ENCODE measurements at places on chromosomes 4 and X.
A peak's percentile ranks its signal among the peaks of the same experiment; 100 is the strongest.

DNA sequence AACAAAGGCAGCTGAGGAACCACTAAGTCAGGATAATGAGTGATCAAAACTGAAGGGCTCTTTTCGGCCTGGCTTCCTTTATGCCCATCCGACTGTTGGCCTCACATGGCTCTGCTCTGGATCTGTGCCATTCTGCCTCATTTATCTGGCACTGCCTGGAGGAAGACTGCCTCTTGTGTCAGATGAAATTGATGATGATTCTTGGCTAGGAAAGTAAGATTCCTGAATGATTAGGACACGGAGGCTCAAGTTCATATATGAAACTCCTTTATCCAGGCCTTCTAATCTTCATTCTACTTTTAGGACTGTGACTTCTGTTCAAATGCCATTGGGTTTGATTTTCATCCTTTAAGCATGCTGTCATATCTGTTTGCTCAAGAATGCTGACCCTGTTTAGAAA, 475.4 kb upstream of the RPS6KA3 start:
- no peak for DNase-seq

DNA sequence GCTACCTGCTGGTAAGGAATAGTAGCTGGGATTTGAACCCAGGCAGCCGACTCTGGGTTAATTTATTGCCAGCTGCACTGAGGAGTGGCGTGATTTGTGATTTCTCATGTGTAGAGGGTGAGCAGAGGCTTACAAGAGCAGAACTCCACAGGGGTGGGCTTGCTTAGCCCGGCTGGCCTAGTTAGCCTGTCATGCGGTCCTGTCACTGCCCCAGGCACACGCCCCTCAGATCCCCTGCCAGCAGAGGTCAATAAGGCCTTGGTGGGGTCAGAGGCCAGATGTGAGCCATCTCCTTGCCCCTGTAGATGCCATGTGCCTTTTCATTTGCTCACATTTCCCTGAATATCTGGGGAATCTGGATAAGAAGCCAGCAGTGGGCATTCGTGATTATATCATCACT, 13.4 kb downstream of the NSDHL start:
- DNase-seq = no peak

GRCh38 chr4:57039345-57039744, 60.6 kb downstream of the POLR2B start:
- DNase-seq = no peak

- no peak for DNase-seq
These were observed 87.8 kb downstream of the HPGD start for GRCh38 chr4:174434455-174434854.

GRCh38 chrX:47560179-47560933, 649 bp upstream of the ARAF start:
- no peak for DNase-seq

DNA sequence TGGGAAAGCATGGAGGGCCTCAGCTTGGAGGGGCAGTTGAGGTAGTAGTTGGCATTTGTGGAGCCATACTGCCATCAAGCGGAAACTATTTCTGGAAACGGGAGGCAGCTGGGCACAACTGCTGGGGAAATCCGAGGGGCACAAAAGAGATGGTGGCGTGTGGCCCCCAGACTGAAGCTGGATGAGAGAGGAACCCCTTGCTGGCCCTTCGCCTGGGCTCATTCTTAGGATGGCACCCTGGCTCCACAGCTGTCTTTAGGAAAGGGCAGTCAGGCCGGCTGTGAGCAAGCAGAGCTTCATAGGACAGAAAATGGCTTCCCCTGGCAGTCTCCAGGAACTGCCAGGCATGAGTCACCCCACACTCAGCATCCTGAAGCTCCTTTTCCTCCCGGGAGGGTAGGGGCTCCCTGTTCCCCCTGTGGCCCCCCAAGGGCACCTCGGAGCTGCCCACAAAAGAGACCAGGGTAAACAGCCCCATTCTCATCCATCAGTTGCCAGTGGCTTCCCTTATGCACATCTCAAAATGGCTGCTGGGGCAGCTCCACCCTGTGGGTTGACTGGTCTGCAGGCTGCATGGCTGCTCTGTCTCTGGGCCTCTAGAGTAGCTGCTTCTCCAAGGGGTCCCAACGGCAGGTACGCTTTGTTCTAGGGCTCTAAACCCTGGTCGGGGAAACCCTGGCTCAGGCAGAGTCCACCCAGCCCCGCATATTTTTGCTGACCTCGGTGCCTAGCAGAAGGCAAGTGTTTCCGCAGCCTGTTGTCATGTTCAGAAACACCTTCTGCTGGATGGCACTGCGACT, 64.7 kb downstream of the NBDY start:
- DNase-seq = peak; percentile 42

DNA sequence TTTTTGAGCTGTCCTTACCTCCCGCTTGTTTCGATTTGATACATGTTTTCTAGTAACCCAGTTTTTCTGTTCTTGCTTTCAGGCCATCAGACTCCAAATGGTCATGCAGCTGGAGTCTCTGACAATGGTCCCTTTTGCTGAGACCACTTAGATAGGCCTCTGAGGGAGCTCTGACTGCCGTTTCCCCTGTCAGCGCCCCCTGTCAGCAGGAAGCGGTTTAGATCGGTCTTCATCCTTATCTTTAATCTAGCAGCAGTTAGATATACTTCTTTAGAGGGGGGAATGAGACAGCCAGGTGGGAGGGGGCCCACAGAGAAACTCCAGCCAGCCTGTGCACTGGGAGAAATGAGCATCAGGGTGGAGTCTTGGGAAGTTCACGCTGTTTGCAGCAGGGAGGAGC, 457.9 kb downstream of the GPAT3 start:
- DNase-seq = no peak

- no peak for DNase-seq
These were observed 18.0 kb upstream of the METAP1 start for GRCh38 chr4:98977557-98977956.

DNA sequence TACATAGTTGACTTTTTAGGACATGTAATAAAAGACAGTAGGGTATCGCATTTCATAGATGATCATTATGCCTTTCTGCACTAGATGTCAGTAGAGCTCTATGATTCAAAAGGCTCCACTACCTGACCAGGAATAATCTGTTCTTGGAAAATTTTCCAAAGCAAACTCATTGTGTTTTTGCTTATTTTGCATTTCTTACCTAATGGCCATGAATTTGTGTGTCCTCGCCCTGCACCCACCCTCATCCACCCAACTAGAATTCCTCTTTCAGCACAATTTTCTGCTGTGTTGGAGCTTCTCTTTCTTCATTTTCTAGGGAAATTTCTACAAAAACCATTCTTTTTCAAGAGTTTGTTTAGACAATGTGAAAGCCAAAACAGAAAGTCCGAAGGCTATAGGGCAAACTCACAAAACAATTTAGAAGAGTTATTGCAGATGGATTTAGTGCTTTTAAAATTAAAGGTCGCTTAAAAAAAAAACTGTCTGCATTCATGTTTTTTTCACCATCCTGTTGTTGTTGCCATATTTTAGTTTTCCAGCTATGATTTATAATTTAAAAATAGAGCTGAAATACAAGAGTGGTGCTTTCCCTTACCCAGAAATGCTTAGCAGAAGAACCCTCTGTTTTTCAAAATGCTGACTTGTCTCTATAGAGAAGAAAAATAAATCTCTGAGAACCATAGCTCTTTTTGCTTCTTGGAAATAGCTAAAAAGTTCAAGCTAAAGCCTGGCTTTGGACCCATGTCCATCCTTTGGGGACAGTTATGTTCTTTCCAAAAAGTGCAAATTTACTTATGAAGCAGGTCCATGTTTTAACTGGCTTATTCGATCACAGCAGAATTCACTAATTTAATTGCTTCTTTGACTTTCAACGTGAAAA, 183.7 kb downstream of the SPATA18 start:
- peak; percentile 48 for DNase-seq

GRCh38 chrX:80817002-80817401, 7.3 kb upstream of the BRWD3 start:
- DNase-seq = no peak

DNA sequence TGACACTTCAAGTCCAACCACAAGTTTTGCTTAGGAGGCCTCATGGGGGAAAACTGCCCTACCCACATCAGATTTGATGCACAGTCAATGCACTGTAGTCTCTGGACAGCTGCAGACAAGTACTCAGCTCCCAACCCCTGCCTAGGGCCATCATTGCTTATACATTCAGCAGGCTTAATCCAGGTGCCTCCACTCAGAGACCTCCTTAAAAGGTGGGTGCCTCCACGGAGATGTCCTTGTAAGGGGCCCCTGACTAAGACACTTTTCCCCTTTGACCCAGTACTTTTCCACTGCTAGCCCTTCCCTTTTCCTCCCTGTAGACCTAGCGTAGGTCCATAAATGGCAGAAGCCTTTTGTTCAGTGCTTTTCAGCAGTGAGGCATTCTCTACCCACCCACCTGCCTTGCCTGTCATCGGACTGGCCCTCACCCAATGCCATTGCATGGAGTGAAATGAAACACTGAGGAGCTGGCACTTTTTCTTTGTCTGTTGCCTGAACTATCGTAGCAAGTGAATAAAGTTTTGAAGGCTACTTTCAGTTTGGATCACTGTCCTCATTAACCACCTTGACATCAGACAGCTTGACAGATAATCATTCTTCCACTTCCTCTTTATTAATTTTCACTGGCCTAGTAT, 23.8 kb upstream of the PLK4 start:
- no peak for DNase-seq

DNA sequence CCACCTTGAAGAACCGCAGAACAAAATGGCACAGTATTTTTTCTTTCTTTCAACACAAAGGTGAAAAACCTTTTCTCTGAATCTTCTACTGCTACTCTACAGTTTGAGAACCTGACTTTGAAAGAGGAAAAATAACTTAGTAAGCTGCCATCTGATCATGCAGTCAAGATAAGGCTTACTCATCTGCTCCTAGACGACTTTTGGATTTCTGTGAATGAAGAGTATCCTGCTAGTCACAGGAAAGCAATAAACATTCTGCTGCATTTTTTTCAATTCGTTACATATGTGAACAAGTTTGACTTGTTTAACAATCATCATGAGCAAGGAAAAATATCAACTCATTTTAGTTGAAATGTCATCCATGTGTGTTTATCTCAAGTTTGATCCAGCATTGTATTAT, 25.2 kb downstream of the TIGD2 start:
- DNase-seq = no peak

DNA sequence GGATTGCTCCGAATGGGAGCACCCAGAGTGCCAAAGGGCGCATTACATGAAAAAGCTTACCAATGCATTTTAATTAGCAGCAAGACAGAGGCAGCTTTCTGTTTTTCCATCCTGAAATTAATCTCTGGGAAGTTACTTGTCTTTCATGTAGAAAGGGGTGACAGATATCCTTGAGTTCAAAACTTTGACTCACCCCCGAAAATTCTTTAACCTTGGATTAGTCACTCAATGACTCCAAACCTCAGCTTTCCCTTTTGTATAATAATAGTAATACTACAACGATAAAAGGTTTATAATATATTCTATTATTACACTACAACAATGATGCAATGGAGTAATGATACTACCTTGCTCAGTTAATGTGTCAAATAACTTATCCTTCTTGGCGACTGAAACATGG, 126.3 kb downstream of the ADAMTS3 start:
- DNase-seq = no peak

DNA sequence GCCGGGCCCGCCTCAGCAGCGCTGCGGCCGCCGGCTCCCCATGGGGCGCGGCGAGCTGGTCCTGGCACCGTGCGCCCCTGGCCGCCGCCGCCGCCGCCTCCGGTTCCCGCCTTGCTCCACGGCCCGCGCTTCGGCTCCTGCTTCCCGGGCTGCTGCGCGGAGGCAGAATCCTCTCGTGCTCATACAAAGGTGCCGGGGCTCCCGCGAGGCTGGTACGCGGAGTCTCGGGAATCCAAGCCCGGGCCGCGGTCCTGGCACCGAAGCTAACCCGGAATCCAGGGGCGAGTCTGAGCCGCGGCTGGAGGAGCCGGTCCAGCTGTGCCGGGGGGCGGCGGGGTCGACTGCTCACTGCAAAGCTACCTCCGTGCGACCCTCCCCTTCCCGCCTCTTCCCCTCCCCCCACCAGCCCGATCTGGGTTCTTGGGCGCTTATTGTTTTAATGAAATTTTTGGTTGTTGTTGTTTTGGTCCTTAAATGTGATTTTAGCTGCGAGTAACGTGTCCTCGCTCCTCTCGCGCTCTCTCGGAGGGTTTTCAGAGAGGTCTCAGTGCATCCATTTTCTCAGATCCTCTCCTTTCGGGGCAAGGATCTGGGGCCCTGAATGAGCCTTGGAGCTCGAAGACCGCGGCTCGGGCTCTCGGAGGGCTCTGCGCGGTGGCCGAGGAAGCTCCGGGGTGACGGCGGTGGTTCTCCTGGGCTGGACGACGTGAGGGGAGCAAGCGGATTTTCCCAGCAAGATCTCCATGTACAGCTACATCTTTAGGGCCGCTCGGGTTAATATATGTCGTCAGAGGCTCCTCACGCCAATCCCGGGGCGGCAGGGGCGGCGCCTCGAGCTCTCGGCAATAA, at the start of gene HAND2:
Gene HAND2, minus strand, starts transcription at position 753 of the 849 bp plus-strand sequence. CDS start 940 bp downstream, outside the sequence.
- no peak for DNase-seq

DNA sequence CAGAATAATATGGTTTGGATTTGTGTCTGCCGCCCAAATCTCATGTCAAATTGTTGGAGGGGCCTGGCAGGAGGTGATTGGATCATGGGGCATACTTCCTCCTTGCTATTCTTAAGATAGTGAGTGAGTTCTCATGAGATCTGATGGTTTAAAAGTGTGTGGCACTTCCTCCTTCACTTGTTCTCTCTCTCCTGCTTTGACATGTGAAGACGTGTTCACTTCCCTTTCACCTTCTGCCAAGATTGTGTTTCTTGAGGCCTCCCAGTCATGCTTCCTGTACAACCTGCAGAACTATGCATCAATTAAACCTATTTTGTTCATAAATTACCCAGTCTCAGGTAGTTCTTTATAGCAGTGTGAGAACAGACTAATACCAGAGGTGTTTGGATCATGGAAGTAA, 325.7 kb upstream of the GIMD1 start:
- DNase-seq = no peak

DNA sequence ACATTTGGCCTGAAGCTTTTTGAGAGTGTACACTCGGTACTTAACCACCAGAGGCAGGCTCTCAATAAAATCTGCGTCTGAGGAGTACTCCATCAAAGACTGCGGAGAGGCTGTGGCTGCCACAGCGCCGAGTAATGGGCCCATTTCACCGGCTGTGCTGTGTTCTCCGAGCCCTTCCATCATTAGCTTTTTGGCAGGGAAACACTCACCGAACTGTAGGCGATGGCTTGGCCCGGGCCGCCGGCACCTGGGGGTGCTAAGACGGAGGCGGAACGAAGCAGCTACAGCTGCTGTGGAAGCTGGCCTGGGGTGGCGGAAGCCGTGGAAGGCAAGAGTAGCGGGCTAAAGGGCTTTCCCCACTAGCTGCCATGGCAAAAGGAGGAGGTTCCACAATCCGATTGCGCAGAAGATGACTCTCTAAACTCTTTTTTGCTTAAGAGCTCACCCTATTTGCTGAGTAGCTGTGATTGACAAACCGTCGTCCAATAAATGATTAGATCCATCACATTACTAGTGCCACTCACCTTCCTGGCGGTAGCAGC, 48.5 kb upstream of the PABPC1L2A start:
- peak; percentile 40 for DNase-seq

DNA sequence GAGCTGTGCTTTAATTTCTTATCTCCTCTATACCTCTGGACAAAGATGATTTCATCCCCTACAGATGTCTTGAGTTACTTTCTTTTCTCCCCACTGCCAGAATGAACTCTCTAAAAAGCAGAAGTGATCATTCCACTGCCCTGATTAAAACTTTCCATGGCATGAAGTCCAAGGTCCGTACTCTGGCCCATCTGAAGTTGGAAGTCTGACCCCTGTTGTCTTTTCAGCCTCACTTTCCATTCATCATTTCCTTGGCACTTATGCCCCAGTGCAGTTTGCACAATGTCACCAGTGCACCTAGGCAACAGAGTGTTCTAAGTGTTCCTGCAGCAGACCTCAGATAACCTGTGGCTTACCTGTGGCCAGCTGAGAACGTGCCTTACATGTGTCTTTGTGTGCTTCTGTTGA, 242.4 kb downstream of the FRAS1 start:
- no peak for DNase-seq

GRCh38 chr4:104649631-104650030, 154.9 kb upstream of the CXXC4 start:
- no peak for DNase-seq

Data from right lobe of liver (tissue), 6 donors.